ENCODE measurements at places on chromosomes 6 and 20.

- no peak for DNase-seq
Measured at GRCh38 chr6:37971711-37972390, 152.3 kb downstream of the ZFAND3 start.

GRCh38 chr20:64156886-64157875 lies 7.1 kb upstream of the MYT1 start:
- no peak for DNase-seq

GRCh38 chr20:1304710-1305515 lies 24.0 kb downstream of the SDCBP2 start:
- DNase-seq = no peak

DNA sequence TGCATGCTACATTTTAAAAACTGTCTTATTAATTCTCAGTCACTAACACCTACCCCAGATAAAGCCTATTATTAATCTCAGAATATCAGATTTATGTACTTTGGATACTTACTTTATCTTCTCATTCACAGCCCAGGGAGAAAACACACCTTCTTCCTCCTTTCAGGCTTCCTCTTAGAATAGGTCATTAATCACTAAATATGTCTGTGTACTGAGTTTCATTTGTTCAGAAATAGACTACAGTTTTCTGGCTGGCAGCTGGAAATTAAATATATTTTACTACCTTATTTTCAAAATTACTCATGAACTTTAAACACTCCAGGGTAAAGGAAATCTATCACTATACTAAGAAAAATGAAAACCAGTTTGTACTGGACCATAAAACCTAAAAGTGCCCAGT lies 147.7 kb upstream of the DST start:
- no peak for DNase-seq

- no peak for DNase-seq
Measured at GRCh38 chr20:57503035-57503658, 21.8 kb downstream of the CTCFL start.

DNA sequence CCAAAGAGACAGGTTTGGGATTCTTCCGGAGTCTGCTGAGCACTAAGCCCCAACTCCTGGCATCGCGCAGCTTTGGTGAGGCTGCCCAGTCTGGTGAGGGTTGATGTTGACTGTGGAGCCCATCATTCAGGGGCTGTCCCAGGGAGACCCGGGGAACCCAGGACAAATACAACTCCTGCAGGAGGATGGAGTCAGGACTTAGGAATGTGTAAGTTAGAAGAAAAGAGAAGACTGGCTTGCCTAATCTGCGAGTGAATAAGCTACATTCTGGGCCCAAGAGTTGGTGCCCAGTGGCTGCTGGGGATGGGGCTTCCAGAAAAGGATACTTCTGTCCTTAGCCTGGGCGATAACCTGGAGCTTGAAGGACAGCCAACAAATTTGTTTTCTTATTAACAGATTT lies 47.9 kb downstream of the STK35 start:
- DNase-seq = no peak

DNA sequence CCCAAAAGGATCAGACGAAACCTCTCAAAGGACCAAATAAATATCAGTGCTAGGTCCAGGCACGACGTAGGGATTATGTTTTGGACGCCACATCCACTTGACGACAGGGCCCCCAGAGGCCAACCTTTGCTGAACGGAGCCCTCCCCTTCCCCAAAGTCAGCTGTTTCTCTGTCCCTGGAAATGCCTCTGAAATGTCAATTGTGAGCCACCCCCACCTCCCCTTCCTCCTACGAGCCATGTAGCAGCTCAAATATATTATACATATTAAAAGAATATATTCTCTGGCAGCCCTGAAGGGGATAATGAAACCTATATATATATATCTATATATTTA lies 39.6 kb upstream of the BLCAP start:
- no peak for DNase-seq
